Small intestine (tissue), 16 donors: ENCODE measurements at places on chromosomes 4 and X.
A peak's percentile ranks its signal among the peaks of the same experiment; 100 is the strongest.

DNA sequence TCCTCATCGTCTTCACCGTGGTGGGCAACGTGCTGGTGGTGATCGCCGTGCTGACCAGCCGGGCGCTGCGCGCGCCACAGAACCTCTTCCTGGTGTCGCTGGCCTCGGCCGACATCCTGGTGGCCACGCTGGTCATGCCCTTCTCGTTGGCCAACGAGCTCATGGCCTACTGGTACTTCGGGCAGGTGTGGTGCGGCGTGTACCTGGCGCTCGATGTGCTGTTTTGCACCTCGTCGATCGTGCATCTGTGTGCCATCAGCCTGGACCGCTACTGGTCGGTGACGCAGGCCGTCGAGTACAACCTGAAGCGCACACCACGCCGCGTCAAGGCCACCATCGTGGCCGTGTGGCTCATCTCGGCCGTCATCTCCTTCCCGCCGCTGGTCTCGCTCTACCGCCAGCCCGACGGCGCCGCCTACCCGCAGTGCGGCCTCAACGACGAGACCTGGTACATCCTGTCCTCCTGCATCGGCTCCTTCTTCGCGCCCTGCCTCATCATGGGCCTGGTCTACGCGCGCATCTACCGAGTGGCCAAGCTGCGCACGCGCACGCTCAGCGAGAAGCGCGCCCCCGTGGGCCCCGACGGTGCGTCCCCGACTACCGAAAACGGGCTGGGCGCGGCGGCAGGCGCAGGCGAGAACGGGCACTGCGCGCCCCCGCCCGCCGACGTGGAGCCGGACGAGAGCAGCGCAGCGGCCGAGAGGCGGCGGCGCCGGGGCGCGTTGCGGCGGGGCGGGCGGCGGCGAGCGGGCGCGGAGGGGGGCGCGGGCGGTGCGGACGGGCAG lies 792 bp downstream of the ADRA2C start:
- DNase-seq = no peak

- no peak for DNase-seq
Observed at GRCh38 chr4:147846318-147847155, 114.6 kb downstream of the ARHGAP10 start.

DNA sequence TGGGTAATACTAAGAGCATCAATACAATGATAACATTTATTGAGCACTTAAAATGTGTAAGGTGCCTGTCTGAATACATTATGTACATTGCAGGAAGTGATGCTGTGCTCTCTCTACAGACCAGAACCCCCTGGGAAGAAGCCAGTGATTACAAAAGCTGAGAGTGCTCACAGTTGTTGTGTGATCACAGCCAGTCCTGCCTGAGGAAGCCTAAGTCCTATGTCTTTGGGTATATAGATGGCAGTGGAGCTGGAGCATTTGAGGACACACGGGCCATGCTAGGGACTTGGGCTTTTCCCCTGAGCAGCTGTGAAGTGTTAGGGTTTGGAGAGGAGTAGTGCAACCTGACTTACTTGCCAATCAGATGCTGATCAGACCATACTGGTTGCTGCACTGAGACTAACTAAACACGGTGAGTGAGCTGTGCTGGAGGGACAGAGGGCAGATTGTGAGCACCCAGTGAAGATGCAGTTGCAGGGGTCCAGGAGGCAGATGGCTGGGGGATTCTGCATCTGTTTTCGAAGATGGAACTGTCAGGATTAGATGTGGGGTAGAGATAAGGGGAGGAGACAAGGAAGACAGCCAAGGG lies 60.8 kb upstream of the TBC1D14 start:
- DNase-seq = no peak

- no peak for DNase-seq
Observed at GRCh38 chr4:24645765-24646550, 61.6 kb upstream of the DHX15 start.

DNA sequence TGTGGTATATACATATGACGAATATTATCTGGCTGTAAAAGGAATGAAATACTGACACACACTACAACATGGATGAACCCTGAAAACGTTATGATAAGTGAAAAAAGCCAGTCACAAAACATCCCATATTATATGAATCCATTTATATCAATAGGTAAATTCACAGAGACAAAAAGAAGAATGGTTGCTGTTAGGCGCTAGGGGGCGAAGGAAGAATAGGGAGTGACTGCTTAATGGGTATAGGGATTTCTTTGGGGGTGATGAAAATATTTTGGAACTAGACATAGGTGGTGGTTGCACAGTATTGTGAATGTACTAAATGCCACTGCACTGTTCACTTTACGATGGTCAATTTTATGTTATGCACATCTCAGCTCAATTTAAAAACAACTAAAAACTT lies 96.4 kb upstream of the EGFL6 start:
- no peak for DNase-seq

DNA sequence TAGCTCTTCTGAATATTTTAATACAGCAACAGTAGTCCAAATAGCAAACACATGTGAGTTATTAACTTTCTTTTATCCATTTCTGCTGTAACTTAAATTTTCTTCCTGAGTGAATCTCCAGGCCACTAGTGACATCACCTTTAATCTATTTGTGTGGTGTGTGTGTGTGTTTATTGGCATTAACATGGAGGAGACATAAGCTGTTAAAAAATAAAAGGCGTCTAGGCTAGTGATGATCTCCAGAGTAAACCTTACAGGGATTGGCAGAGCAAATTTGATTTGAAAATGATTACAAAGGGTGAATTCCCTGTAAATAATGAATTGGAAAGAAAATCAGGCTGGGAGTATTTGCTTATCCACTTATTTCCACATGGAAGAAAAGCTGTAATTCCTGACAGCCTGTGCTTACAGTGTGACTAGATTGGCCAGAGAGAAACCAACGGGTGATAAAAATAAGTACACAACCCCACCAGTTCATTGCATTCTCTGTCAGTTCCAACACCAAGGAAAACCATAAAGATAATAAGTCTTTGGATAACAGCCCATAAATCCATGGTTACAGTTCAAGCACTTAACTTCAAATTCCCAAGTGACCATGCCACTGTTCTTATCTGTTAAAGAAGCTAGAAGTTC lies 186.1 kb downstream of the ENOX2 start:
- peak; percentile 59 for DNase-seq

- DNase-seq = peak; percentile 46
Observed at GRCh38 chr4:90030953-90031352, 96.2 kb upstream of the CCSER1 start.

GRCh38 chrX:154327038-154327820 lies 31.6 kb downstream of the TKTL1 start:
- DNase-seq = no peak

DNA sequence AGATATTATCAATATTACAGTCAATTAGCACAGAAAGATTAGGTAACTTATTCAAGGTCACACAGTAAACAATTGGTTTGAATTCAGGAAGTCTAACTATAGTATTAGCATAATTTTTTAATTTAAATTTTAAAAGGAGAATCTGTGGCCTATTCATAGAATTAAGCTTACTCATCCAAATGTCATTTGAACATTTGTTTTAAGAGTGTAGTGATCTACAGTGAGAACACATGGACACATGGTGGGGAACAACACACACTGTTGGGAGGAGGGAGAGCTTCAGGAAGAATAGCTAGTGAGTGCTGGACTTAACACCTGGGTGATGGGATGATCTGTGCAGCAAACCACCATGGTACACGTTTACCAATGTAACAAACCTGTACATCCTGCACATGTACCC lies 48.3 kb downstream of the MEPE start:
- DNase-seq = no peak
